NCI-H1048 (cell line): ENCODE measurements at places on chromosomes 11 and 22.

DNA sequence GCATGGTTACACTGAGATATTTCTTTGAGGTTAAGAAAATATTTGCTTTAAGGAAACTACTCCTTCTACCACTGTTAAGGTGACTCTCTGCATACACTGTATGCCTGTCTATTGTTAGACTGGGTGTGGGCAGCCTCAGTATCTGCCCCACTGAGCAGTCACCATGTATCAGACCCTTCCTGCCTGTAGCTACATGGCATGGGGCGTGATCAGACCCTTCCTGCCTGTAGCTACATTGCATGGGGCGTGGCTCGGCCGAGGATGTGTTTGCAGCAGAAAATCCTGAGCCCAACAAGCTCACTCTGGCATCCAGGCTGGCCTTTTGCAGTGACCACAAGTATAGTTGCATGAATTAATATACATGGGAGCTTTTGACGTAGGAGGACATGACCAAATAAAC is 669.4 kb downstream of the OPCML start:
- no peak for DNase-seq

GRCh38 chr11:68025047-68025446 is 5.4 kb upstream of the NDUFS8 start:
- DNase-seq: no peak

GRCh38 chr11:128420265-128420664 is 167.1 kb downstream of the ETS1 start:
- DNase-seq: no peak

- DNase-seq: no peak
Measured at GRCh38 chr22:17774206-17774925, at the start of gene BID. TSS of gene BID (minus strand) at chr22:17774469. CDS start at chr22:17750116, 24,353 bp downstream.

GRCh38 chr11:28727254-28727653 is 619.1 kb downstream of the METTL15 start:
- DNase-seq: no peak

- no peak for DNase-seq
Measured at GRCh38 chr11:90661233-90661632, 438.4 kb upstream of the CHORDC1 start.
